ENCODE measurements at places on chromosomes 4 and X.
A peak's percentile ranks its signal among the peaks of the same experiment; 100 is the strongest.

DNA sequence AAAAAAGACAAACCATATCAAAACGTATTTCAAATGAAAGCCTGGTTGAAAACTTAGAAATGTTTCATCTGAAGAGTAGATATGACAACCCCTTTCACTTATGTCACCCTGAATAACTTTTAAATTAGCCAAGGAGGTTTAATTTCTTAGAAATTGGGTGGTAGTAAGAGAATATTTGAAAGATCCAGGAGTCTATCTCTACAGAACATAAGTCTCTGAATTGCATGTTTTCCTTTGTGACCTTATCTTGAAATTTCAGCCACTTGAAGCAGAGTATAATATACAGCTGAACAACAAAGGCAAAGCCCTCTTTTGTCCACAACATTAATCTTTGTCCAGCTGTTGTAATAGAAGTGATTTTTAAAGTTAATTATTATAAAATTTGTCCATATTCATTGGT lies 49.5 kb downstream of the TMEM154 start:
- DNase-seq: no peak
- no peaks in the 10 kb centered on the region for H3K4me1 ChIP-seq
- H3K36me3 ChIP-seq: no peaks in the 10 kb centered on the region
- H3K27ac ChIP-seq: no peak overlapping the region

- DNase-seq: no peak
- H3K4me1 ChIP-seq: no peaks in the 10 kb centered on the region
- peak overlapping the region; percentile 81 for H3K27ac ChIP-seq
- peak overlapping the region; percentile 61 for H3K4me3 ChIP-seq
Measured at GRCh38 chrX:123731987-123732669, 724 bp downstream of the THOC2 start.

DNA sequence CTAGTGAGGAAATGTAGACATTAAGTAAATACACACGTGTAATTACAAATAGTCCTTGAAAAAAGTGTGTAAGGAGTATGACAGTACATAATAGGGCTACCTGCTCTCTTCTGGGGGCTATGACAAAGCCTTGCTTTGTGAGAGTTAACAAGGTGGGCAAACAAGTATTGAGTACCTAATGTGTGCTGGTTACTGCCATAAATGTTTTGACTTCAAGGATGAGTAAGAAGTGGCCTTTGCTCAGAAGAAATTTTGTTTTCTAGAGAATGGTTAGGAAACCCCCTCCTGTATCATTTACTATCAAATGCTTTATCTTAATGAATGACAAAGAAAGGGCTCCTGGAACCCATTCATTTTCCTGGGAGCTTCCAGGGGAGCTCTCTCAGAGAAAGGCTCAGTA lies 167.0 kb upstream of the CASK start:
- no peaks in the 10 kb centered on the region for H3K4me1 ChIP-seq
- no peak overlapping the region for H3K4me3 ChIP-seq
- peaks cover 4% of the 10 kb centered on the region for H3K27me3 ChIP-seq
- DNase-seq: no peak
- no peaks in the 10 kb centered on the region for H3K36me3 ChIP-seq

DNA sequence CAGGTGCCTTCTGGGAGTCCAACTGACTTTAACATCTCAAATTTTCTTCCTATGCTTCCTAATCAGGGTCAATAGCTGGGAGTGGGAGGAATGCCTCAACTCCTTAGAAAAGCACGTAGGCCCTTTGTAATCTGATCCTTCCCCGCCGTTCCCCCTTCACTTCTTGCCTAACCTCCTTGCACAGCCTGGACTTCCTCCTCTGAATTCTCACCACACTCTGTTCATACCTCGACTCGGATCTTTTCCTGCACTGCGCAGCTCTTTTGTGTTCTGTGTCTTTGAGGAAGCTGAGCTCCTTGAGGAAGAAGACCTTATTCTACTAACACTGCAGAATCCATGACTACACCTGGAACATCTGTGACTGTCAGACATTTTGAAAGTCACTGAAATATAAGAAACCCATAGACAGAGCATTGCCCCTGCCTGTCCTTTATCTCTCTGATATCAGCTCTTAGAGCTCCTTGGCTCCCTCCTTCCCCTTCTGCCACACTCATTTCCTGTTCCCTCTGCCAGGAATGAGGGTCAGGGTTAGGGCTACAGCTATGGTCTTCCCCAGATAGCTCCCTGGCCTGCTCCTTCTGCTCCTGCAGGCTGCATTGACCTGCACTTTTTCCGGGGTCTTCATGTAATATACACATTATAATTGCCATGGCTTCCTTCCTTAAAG lies 140.2 kb upstream of the LDB2 start:
- no peaks in the 10 kb centered on the region for H3K36me3 ChIP-seq
- H3K27ac ChIP-seq: no peak overlapping the region
- H3K27me3 ChIP-seq: no peaks in the 10 kb centered on the region
- H3K4me1 ChIP-seq: no peaks in the 10 kb centered on the region

- no peaks in the 10 kb centered on the region for H3K4me1 ChIP-seq
- no peak for DNase-seq
- H3K36me3 ChIP-seq: no peaks in the 10 kb centered on the region
- no peak overlapping the region for H3K4me3 ChIP-seq
- H3K27me3 ChIP-seq: no peaks in the 10 kb centered on the region
- peak overlapping the region; percentile 26 for H3K27ac ChIP-seq
Measured at GRCh38 chr4:25927361-25928195, 13.6 kb downstream of the SMIM20 start.

- H3K27me3 ChIP-seq: no peaks in the 10 kb centered on the region
- H3K36me3 ChIP-seq: peaks cover 53% of the 10 kb centered on the region
- no peaks in the 10 kb centered on the region for H3K4me1 ChIP-seq
- no peak overlapping the region for H3K4me3 ChIP-seq
- H3K27ac ChIP-seq: no peak overlapping the region
Measured at GRCh38 chr4:184672741-184673140, 23.2 kb downstream of the PRIMPOL start.

DNA sequence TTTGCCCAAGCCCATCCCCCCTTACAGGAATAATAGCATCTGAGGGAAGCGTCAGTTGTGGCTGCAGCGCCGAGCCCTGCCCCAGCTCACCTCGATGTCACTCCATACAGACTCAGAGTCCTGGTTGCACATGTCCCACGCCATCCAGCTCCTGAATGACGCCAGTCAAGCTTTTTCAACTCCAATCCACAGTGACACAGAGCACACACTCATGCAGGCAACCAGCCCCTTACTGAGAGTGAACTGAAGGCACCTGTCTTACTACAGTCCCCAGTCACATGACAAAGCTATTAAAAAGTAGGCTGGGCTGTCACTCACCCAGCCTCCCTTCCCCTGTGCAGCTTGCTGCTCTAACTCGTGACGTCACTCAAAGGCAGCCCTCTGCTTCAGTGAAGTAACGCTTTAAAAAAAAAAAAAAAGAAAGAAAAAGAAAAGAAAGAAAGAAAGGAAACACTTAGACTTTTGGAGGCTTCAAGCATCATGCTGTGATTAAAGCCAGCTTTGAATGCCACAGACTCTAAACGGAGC lies at the start of gene PPARGC1A:
TSS of gene PPARGC1A (minus strand) at position 234 of the 528 bp plus-strand sequence. CDS start at position 144, 90 bp downstream.
- no peaks in the 10 kb centered on the region for H3K27me3 ChIP-seq
- H3K36me3 ChIP-seq: no peaks in the 10 kb centered on the region
- H3K4me3 ChIP-seq: peak within 1 kb of the TSS; percentile 58
- H3K4me1 ChIP-seq: no peaks in the 10 kb centered on the region

- H3K4me1 ChIP-seq: no peaks in the 10 kb centered on the region
- DNase-seq: no peak
- no peak overlapping the region for H3K4me3 ChIP-seq
- no peaks in the 10 kb centered on the region for H3K27me3 ChIP-seq
- no peak overlapping the region for H3K27ac ChIP-seq
- H3K36me3 ChIP-seq: peaks cover 26% of the 10 kb centered on the region
Measured at GRCh38 chr4:148103597-148104355, 338.4 kb downstream of the NR3C2 start.

DNA sequence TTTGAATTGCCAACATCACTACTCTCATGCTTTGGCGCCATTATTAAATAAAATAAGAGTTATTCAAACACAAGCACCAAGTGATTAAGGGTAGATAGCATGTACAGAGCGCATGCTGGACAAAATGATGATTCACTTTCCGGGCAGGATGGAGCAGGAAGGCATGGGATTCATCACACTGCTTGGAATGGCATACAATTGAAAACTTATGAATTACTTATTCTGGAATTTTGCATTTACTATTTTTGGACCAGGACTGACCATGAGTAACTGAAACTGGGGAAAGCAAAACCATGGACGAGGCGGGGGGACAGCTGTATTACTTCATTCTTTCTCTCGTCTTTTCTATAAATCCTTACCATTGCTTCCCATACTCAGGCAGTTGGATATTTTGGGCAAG lies 28.5 kb upstream of the FGF5 start:
- H3K27me3 ChIP-seq: no peaks in the 10 kb centered on the region
- H3K4me3 ChIP-seq: no peak overlapping the region
- H3K27ac ChIP-seq: no peak overlapping the region
- H3K4me1 ChIP-seq: no peaks in the 10 kb centered on the region
- DNase-seq: no peak

DNA sequence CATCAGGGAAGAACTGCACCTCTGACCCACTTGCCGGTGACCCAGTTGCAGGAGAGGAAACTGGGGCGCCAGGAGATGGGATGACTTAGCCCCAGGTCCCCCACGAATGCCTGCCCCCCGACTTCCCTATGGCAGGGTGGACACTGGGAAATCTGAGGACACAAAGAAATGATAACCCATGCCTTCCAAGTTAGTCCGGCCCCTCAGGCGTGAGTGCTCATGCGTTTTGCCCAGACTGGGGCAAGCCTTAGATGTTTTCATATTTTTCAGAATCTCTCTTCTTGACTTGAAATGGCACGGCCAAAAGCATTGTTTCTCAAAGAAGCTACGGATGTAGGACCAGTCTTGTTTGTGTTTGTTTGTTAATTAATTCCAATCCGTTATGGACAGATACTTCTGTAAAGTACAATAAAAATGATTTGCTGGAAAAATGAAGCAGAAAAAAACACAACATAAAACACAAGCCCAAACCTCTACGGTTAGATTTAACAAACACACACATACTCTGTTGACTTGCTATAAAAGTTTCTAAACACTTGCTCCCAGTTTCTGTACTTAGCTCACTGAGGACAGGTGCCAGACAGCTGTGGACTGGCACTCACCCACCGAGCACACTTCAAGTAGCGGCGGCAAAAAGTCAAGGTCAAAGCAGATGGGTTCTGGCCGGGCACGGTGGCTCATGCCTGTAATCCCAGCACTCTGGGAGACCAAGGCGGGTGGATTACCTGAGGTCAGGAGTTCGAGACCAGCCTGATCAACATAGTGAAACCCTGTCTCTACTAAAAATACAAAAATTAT lies 341.5 kb downstream of the BCOR start:
- H3K27me3 ChIP-seq: no peaks in the 10 kb centered on the region
- DNase-seq: no peak
- peaks cover 21% of the 10 kb centered on the region for H3K4me1 ChIP-seq
- H3K36me3 ChIP-seq: no peaks in the 10 kb centered on the region
- H3K27ac ChIP-seq: peak overlapping the region; percentile 78

GRCh38 chrX:96692454-96692853 lies 7.8 kb downstream of the DIAPH2 start:
- no peaks in the 10 kb centered on the region for H3K27me3 ChIP-seq
- no peaks in the 10 kb centered on the region for H3K4me1 ChIP-seq
- H3K36me3 ChIP-seq: no peaks in the 10 kb centered on the region
- H3K27ac ChIP-seq: no peak overlapping the region
- no peak for DNase-seq

DNA sequence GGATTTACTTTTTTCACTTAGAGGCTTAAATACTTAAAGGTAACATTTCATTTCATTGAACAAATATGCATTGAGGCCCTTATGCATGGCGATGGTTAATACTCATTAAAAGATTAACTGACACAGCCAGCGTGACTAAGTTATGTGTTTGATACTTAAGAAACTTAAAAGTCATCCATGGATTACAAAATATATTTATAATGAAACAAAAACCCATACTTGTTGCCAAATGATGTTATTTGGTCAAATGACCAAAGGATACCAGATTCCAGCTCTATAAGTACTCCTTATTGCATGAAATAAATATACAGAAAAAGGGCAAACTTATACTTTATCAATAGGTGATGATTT lies 26.7 kb downstream of the ZNF330 start:
- no peak for DNase-seq
- no peak overlapping the region for H3K4me3 ChIP-seq
- no peaks in the 10 kb centered on the region for H3K36me3 ChIP-seq
- no peak overlapping the region for H3K27ac ChIP-seq
- no peaks in the 10 kb centered on the region for H3K27me3 ChIP-seq

GRCh38 chr4:156294577-156294976 lies 340.9 kb upstream of the CTSO start:
- DNase-seq: no peak
- H3K27ac ChIP-seq: no peak overlapping the region
- H3K27me3 ChIP-seq: no peaks in the 10 kb centered on the region
- H3K4me3 ChIP-seq: no peak overlapping the region
- H3K4me1 ChIP-seq: no peaks in the 10 kb centered on the region

GRCh38 chrX:10611441-10612090 lies 8.8 kb downstream of the MID1 start:
- H3K4me1 ChIP-seq: peaks cover 2% of the 10 kb centered on the region
- no peak overlapping the region for H3K4me3 ChIP-seq
- no peak for DNase-seq

- no peaks in the 10 kb centered on the region for H3K36me3 ChIP-seq
- H3K4me3 ChIP-seq: no peak overlapping the region
- DNase-seq: no peak
- H3K27ac ChIP-seq: peak overlapping the region; percentile 41
- no peaks in the 10 kb centered on the region for H3K4me1 ChIP-seq
- no peaks in the 10 kb centered on the region for H3K27me3 ChIP-seq
Measured at GRCh38 chr4:86924811-86925210, 10.0 kb upstream of the AFF1 start.

DNA sequence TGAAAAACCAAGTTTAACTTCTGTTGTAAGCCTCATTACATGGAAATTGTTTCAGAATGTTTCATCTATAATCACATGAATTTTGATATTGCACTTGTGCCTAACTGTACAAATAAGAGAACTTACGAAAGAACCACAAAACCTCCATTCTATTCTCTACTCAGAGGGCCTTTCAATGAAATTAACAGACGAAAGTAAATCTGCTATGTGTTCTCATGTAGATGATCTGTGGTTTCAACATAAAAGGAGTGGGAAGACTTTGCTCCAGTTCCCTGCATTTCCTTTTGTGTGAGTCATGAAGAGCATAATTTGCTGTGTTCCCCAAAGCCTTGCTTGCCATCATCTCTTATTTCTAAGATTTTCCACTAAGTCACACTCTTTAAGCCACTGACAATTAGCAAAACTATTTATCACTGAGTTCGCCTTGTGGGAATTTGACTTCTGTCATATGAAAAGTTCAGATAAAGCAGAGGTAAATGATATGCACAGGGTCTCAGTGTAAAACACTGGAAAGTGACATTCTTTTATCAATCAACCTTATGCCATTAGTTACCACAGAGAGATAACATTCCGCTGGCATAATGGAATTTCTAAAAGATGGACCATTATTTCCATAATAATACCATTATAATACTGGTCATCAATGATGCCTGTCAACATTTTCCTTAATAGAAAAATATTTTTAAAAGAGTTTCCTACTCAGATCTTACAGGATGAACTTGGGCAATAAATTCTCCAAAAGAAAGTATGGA lies 329.8 kb downstream of the NR3C2 start:
- H3K27ac ChIP-seq: no peak overlapping the region
- no peaks in the 10 kb centered on the region for H3K36me3 ChIP-seq
- no peak overlapping the region for H3K4me3 ChIP-seq
- no peak for DNase-seq

GRCh38 chr4:5166377-5166776 lies 115.1 kb downstream of the STK32B start:
- no peak overlapping the region for H3K27ac ChIP-seq
- H3K27me3 ChIP-seq: no peaks in the 10 kb centered on the region
- DNase-seq: no peak
- no peaks in the 10 kb centered on the region for H3K36me3 ChIP-seq
- no peak overlapping the region for H3K4me3 ChIP-seq
